ENCODE measurements at places on chromosomes 7 and 10. TPM values are rescaled to one million over a fixed set of nuclear protein-coding genes. Genes with fewer than 3 reads are reported as not detected.

DNA sequence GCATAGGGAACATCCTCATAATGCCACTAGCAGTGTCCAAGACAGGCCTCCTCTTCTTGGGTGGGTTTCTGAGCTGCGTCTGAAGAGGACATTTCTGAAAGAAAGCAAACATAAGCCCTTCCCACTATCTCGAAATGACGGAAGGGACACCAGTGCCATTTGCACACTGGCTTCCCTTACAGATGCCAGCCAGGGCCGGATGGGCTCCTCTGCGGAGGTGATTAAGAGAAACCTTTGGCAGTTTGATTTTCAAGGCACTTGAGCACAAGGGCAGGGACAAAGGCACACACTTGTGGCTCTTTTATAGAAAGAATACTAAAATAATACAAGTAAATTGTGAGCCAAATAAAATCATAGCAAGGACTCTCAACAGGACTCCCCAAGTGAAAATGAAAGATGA, 106.6 kb upstream of the CELF2 start:
- DNase-seq, result no peak

GRCh38 chr10:118980870-118981269, 48.6 kb upstream of the NANOS1 start:
- DNase-seq, result no peak

Gene SORCS3
- total RNA-seq, result not detected

Gene TUBB8
- not detected for total RNA-seq

Gene TMEM229A
- not detected for total RNA-seq

- DNase-seq, result no peak
Observed at GRCh38 chr7:17274551-17275245, 23.8 kb upstream of the AHR start.

Gene VENTX
- total RNA-seq, result not detected

GRCh38 chr7:47945261-47946015, 2.8 kb downstream of the PKD1L1 start:
- DNase-seq, result peak; percentile 74

GRCh38 chr10:110414548-110415309, 83.0 kb upstream of the DUSP5 start:
- DNase-seq, result peak; percentile 79

- no peak for DNase-seq
Observed at GRCh38 chr7:33423646-33424020, 294.3 kb downstream of the BBS9 start.
